ENCODE measurements at places on chromosomes 3 and 15.
A peak's percentile ranks its signal among the peaks of the same experiment; 100 is the strongest.

GRCh38 chr3:49248840-49249227 is 28.2 kb downstream of the C3orf62 start:
- no peak for DNase-seq

DNA sequence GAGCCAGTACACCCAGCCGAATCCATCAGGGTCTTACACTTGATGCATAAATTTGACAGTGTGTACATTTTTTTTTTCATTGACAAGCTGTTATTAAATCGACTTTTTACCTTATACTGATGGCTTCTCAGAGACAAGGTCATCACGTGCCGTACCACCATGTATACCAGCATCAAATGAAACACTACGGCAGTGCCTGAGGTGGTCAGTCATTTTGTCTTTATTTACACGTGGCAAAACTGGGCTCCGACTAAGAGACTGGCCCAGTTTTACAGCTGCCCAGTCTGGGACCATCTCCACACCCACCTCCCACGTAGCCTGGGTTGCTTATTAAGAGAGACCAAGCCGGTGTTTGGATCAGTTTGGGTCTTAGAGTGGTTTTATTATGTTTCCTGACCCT is 57.4 kb downstream of the TMEM266 start:
- DNase-seq = no peak

DNA sequence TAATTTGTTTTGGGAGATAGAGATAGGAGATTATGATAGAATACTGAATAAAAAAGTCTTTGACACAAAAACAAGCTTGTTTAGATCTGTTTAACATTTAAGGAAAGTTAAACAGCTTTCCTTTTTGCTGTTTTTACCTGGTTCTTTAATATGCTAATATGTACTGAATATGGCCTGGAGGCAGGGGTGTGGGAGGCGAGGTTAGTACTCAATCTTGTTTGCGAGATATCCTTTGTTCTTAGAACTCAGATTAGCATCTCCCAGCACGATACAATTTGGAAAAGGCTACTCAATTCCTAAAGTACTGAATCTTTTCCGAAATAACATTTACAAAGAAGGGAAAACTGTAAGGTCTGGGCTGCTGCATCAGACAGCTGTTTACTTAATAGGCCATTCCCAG is 40.8 kb upstream of the ST3GAL6 start:
- DNase-seq = no peak

DNA sequence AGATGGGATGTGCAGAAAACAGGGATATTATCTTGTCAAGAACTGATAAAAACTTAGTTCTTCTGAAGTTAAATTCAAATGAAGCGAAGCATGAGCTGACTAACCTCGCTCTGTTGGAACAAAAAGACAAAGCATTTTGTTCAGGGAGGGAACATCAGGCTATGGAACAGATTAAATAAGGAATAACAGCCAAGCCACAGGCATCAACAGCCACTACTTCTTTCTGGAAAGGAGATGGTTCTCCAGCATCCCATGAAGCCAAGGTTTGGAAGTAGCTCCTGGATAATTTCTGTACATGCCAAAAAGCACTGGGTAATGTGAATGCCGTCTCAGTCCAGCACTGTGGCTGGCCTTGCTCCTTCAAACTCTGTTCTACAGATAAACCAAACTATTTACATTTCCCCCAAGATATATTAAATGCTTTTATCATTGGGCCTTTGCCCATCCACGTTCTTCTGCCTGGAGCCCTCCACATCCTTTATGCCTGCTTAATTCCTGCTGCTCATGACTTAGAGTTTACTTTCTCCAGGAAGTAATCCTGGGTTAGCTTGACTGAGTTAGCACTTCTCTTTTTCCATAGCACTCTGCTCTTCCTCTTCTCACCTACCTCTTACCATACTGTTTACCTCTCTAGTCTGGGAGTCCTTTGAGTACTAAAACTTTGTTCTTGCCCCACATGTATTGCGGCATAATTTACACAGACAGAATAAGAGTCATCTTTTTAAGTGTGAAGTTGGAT is 232.0 kb downstream of the CLSTN2 start:
- DNase-seq = no peak

GRCh38 chr3:162632672-162633071 is 1136.1 kb downstream of the OTOL1 start:
- DNase-seq = no peak

- no peak for DNase-seq
Measured at GRCh38 chr3:89113893-89114840, 6.7 kb downstream of the EPHA3 start.

DNA sequence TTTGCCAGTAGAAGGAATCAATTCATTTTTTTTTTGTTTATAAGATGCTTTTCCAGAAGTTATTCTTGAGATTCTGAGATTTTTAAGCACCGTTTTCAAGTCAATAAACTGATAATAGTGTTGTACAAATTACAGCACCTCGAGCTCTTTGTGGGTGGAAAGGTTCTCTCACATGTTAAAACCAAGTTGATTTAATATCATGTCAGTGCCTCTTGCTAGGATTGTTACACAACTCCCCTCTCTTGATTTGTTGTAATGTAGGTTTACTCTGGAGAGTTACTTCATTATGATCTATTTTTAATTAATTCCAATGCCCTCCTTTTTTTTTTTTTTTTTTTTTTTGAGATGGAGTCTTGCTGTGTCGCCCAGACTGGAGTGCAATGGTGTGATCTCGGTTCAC is 25.8 kb upstream of the UBXN7 start:
- no peak for DNase-seq

- no peak for DNase-seq
Measured at GRCh38 chr15:40306908-40307307, 827 bp downstream of the PLCB2 start.

- peak; percentile 42 for DNase-seq
Measured at GRCh38 chr3:86563400-86563970, 427.5 kb downstream of the VGLL3 start.

DNA sequence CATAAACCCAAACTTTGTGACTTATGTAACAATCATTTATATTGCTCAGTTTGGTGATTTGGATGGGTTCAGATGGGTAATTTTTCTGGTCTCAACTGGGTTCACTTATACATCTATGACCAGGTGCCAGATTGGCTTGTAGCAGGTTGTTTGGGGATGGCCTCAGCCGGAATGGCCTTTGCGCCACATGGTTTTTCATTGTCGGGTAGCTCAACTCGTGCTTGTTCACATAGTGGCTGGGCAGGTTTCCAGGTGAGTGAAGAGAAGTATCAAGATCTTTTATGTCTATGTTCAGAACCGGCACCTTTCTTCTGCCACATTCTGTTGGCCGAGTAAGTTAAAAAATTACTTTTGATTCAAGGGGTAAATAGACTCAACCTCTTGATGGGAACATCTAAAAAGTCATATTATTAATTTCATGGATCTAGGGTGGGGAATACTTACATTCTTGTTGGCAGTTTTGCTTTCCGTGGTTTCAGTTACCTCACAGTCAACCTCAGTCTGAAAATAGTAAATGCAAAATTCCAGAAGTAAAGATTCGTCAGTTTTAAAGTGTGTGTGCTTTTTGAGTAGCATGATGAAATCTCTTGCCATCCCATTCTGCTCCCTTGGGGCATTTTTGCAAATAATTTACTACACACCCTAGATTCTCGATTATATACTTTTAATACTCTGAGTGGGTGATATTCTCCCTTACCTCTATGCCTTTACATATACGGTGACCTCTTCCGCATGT is 745.7 kb upstream of the CCDC54 start:
- DNase-seq = no peak

- DNase-seq = peak; percentile 4
Measured at GRCh38 chr3:48301800-48302166, 31.7 kb downstream of the SPINK8 start.

- no peak for DNase-seq
Measured at GRCh38 chr3:153142961-153143360, 19.1 kb upstream of the RAP2B start.

DNA sequence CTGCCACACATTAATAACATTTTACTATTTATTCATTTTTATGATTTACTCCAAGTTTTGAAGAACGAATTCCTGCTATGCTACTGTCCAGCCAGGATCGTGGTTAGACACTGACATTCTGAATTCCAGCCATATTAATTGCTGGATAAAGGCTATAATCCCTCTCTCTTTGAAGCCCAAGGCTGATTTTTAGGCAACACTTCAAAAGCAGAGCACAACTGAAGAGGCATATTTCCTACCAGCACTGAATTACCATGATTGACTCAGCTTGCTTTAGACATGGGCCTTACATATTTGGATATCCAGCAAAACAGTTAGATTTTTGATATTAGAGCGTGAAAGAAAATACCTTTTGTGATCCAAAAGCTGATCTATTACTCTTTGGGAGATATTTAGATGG is 205.0 kb downstream of the ZIC1 start:
- DNase-seq = no peak

- DNase-seq = no peak
Measured at GRCh38 chr3:151015767-151016477, 43.4 kb upstream of the CLRN1 start.

DNA sequence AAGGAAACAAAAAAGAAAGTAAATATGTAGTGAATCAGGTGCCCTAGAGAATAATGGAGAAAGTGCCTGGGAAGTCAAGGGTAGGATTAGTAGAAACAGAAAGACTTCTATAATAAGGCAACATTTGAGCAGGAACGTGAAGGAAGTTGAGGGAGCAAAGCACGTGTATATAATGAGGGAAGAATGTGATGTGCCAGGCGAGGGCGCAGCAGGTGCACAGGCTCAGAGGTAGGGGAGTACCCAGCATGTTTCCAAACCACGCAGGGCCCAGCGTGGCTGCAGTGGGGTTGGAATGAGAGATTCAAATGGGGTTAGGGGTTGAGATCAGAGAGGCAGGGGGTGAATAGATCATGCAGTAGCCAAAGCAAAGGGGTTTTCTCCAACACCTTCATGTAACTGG is 91.9 kb upstream of the VGLL4 start:
- DNase-seq = no peak

- no peak for DNase-seq
Measured at GRCh38 chr3:23640471-23641146, 165.1 kb upstream of the UBE2E1 start.

GRCh38 chr15:83284559-83285283 is at the start of gene BNC1:
TSS of gene BNC1 (minus strand) at chr15:83284664. CDS start at chr15:83284628, 36 bp downstream.
- no peak for DNase-seq

GRCh38 chr3:15272426-15273196 is 59.8 kb downstream of the SH3BP5 start:
- no peak for DNase-seq
